RPMI7951 (cell line): ENCODE measurements at places on chromosomes 13 and 19.
A peak's percentile ranks its signal among the peaks of the same experiment; 100 is the strongest.

DNA sequence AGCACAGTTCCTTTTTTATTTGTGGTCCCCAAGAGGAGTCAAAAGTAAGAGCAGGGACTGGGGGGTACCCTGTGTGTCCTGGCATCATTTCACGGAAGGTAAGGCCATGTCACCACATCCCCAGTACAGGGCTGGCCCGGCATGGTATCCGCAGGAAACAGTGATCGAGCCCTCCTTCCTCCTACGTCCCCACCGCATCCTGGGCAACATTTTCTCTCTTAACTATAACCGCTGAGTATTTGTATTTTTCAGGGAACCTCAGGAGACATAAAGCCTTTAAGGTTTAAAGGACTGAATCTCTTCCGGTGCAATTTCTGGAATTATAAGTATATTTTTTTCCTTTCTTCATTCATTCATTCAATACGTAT lies 13.6 kb upstream of the LATS2 start:
- DNase-seq: no peak

- peak; percentile 20 for DNase-seq
Observed at GRCh38 chr13:48234566-48235340, 1.7 kb downstream of the ITM2B start.

- DNase-seq: peak; percentile 56
Observed at GRCh38 chr19:48967346-48968178, 2.5 kb downstream of the FTL start.

GRCh38 chr13:95480131-95480545 lies 72.4 kb upstream of the CLDN10 start:
- DNase-seq: peak; percentile 28

DNA sequence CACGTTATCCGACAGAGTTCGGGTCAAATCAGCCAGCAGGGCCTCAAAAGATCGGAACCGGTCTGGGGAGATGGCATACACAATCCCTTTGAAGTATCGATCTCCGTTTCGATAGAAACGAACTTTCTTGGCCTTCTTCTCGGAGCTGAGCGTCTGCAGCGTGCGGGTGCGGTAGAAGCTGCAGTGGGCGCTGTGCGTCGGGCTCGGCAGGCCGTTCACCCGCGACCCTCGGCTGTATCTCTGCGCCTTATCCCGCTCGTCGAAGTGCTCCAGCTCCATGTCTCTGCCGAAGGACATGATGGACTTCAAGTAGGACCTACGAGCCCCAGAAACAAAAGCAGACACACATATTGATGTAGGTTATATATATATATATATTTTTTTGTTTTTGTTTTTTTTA lies 5.3 kb downstream of the DCLK1 start:
- no peak for DNase-seq

DNA sequence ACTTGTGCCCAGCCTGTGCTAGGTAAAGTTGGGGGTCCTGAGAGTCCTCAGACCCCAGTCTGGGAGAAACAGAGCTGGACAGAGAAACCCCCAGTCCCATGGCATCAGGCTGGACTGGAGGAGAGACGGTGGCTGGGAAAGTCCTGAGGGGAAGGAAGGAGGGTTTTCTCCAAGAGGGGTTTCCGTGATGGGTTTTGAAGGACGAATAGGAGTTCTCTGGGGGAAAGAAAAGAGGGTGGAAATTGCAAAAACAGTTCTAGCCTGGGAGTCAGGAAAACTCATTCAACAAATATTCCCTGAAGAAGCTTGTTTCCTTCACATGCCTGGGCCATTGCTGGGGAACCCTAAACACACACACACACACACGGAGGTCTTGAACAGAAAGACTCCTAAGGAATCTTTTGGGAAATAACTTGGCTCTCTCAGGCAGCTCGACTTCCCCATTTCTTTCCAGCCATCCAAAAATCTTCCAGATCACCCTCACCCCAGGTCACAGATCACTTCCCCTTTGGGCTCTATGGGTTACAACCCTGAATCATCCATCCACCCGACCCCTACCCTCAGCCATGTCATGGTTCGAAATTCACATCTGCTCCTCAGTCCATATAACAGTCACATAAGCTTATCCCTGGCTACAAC lies 47.5 kb downstream of the COLGALT1 start:
- DNase-seq: no peak

- no peak for DNase-seq
Observed at GRCh38 chr13:46182491-46182877, 507 bp upstream of the LCP1 start.

- DNase-seq: no peak
Observed at GRCh38 chr13:36998624-36999041, 507 bp downstream of the ALG5 start.

DNA sequence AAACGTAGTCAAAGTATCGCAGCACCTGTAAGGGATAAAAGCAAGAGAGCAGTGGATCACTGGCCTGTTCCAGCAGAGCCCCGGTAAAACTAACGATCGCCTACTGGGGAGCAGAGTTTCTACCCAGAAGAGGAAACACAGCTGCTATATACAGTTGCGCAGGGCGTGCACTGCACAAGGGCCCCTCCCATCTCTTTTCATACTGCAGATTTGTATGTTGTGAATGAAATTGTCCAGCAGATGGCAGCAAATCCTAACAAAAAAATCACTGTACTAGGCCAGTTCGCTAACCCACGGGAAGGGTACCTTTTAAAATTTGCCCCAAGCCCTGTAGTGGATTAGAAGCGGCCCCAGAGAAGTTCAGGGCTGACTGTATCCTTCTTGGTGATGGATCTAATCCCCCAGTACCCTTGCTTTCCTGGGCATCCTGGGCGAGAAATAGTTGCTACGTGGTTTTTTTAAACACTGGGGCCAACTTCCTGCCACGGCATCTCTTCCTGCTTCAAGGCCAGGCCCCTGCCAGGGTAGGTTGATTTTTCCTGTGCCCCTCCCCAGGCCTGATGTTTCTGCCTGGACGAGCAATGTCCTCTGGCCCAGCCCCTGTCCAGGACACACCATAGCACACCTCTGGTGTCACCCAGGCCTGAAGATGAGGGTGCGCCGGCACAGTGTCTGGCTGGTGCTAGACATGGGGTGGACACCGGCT lies 127.0 kb downstream of the IER2 start:
- DNase-seq: peak; percentile 78

DNA sequence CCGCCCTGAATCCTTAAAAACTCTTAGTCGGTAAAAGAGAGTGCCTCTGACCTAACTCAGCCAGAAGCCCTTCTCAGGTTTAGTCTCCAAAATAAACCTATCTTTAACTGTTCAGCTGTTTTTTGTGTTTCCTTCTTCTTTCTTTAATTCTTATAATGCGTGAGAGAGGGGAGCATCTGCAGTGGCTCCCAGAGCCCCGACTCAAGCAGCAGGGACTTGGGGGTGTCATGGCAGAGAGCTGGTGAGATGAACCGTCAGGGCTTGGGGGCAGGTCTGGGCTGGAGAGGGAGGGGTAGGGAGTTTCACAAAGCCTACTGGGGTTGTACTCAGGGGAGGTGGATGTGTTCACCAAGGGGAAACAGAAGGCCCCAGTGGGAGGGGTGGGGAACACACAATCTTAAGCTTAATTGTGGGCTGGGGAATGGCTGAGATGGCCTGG lies 16.8 kb upstream of the SIGLEC6 start:
- DNase-seq: no peak

GRCh38 chr19:17669419-17669818 lies 18.7 kb downstream of the UNC13A start:
- DNase-seq: no peak

DNA sequence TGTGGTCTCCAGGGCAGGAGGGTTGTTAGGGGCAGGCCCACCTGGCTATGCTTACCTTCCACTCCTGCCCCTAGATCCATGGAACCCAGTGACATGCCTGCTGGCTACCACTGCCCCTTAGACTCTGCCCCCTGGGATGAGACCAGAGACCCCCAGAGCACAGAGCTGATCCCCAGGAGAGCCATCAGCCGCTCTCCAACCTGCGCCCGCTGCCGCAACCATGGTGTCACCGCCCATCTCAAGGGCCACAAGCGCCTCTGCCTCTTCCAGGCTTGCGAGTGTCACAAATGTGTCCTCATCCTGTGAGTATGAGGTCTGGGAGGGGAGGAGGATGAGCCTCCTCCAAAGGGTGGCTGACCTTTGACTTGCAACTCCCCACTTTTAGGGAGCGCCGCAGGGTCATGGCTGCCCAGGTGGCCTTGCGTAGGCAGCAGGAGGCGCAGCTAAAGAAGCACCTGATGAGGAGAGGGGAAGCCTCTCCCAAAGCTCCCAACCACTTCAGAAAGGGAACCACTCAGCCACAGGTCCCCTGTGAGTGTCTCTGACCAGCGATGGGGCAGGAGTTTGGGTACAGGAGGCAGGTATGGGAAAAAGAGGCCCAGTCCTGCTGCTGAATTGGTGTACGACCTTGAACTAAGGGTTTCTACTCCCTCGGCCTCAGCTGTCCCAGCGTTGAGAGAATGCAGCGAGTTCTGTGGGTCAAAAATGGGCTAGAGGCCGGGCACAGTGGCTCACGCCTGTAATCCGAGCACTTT lies 2.7 kb downstream of the DMRTC2 start:
- DNase-seq: no peak

DNA sequence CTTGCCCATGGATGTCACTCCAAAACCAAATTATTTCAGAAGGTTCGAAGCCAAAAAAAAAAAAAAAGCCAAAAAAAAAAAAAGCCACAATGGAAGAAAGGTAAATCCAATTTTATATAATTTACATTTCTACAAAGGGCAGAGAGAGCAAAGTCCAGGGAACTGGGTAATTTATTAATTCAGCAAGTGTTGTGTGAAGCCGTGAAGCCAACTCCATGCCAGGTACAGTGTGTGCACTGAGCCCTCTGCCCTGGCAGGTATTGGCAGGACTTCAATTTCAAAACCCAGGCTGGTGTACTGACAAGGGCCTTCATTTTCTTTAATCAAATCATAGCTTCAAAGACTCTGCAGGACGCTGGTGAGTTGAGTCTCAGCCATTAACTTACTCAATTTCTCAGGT lies 5.5 kb upstream of the RFPL4A start:
- DNase-seq: no peak

- no peak for DNase-seq
Observed at GRCh38 chr19:39141929-39142328, 16.3 kb downstream of the PAK4 start.

DNA sequence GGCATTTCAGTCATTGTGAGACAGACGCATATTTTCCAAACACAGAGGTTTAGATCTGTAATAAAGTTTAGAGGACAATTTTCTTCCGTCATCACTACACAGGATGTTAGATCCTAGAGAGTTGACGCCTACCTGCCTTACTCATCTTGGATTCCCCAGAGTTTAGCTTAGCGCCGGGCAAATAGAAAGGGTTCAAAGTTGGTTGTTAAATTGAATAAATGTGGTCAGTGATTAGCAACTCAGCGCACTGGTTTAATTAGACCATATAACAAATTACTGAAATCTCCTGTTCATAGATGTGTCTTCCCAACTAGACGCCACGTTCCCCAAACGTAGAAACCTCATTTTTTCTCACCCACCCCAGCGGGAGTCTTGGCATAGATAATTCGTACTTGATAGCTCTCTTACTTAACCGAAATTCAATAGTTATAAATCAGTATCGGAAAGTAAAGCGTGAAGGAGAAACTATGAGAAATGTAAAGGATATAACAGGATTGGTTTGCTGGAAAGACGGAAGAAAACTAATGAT lies 726 bp upstream of the UFM1 start:
- peak; percentile 20 for DNase-seq

DNA sequence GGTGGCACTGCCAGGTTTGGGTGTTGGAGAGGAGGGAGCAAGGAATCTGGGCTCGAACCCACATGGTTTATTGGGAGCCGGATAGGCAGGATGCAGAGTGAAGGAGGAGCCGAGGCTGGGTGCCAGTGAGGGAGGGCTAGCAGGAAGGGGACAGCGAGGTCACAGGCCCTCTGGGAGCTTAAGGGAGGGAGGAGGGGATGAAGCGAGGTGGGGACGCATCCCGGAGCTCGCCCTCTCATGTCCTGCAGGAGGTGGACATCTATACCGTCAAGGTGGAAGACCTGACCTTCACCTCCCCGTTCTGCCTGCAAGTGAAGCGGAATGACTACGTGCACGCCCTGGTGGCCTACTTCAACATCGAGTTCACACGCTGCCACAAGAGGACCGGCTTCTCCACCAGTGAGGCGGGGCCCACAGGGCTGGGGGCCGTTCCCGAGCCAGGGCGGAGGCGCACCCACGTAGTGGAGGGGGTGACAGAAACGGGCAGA lies 3.5 kb upstream of the ADM5 start:
- no peak for DNase-seq

DNA sequence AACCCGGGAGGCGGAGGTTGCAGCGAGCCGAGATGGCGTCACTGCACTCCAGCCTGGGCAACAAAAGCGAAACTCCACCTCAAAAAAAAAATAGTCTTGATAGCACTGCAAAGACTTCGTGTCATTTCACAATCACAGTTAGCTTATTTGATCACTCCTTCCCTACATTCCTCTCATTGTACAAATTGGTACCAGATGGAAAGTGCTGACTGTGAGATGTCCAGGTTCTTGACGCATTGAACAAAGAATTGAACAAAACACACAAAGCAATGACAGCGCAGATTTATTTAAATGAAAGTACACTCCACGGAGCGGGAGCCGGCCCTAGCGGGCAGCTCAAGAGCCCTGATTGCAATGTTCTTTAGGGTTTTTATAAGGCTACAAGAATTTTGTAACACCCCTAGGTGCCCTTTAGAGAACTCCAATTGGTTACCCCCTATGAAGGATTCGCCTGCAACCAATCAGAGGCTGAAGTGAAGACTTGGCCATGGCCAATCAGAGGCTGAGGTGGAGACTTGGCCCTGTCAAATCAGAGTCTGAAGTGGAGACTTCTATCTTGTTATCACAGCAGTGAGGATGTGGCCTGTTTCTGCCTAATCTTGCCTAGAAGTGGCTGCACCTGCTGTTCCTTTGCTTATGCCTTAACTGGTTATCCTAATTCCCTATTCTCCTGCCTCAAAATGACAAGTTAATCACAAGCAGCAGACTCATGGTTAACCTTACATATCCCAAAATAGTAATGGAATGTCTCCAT lies 16.7 kb downstream of the ZNF556 start:
- DNase-seq: peak; percentile 29

DNA sequence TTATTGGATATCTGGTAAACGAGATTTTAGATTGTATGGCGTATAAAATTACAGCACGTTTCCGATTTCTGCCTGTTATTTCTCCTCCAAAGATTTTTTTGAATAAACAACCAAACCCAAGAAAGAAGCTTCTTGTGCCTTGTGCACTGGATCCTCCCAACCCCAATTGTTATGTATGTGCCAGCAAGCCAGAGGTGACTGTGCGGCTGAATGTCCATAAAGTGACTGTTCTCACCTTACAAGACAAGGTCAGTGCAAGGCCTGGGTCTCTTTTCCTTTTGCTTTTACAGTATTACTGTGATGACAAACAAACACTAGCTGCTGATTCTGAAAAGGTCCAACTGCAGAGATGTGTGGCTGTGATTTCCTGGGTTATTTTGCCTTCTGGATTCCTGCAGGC lies 22.9 kb upstream of the WTIP start:
- DNase-seq: no peak
